ENCODE measurements at places on chromosomes 3 and 15.

DNA sequence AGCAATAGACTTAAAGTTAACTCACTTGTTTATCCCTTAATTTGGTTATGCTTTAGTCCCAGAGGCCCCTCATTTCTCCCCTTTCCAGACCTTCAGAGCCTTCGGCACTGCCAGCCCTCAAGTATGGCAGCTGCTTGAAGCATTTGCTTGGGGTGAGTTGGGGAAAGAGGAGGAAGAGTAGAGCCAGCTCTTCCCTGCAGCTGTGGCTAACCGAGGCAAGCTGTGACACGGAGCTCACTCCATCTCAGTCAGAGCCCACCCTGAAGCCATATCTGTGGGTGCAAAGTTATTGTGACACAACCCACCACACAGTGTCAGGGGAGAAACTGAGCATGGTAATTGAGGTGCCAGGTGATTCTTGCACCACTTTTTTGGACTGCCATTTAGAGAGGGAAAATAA is 66.1 kb downstream of the FILIP1L start:
- H3K27ac ChIP-seq = peak overlapping the region; percentile 90
- peak overlapping the region; percentile 28 for H3K4me3 ChIP-seq
- peaks cover 52% of the 10 kb centered on the region for H3K4me1 ChIP-seq

DNA sequence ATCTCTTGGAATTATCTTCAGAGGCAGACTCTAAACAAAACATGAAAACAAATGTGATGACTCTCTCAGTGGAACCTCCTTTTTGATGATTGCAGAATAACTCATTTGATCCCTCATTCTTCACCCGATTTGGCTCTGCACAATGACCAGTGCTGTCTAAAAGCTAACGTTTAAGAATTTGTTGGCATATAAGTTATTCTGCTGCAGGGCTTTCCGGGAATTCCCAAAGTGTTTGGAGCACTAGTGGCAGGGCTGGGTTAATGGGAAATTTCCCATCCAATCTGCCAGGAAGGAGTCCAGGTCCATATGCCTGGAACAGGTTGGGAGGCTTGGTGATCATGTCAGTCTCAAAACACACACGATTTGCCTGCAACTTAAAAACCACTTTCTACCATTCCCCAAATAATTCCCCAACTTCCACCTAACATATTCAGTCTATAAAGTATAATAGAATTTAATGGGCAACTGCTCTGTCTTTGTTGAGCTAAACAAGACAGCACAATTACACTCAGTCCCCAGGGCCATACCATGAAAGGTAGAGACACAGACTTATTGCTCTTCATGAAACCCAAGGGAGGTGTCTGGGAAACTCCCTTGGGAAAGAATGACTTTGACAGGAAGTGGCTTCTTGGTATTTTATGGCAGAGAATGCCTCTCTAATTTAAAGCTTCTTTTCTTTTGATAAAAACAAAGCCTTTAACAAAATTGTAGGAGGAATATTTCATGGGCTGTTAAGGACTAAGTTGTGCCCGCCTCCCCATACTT is 38.0 kb downstream of the ARRDC4 start:
- no peaks in the 10 kb centered on the region for H3K27me3 ChIP-seq
- no peak for DNase-seq
- no peak overlapping the region for H3K27ac ChIP-seq
- H3K4me1 ChIP-seq = peaks cover 4% of the 10 kb centered on the region

DNA sequence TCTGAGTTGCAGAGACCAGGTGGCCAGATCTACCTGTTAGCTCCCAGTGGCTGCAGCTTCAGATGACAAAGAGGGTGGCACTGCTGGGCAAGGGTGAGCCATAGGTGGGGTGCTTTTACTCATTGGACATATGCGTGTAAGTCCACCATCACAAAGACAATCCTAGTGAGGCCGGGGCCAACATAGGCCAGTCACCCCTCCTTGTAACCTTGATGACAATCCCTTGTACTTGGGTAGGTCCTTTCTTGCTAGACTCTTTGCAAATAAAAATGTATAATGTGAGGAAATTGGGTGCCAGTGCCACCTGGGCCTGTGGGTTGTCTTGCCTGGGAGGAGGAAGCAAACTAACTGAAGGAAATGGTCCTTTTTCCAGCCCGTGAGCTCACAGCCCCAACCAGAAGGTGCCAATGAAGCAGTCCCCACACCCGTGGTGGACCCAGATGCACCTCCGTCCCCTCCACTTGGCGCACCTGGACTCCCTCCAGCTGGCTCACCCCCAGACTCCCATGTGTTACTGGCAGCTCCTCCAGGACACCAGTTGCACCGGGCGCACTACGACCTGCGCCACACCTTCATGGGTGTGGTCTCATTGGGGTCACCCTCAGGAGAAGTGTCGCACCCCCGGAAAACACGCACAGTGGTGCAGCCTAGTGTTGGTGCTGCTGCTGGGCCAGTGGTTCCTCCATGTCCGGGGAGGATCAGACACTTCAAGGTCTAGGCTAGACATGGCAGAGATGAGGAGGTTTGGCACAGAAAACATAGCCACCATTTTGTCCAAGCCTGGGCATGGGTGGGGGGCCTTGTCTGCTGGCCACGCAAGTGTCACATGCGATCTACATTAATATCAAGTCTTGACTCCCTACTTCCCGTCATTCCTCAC is 7.6 kb downstream of the AHSG start:
- H3K27ac ChIP-seq = no peak overlapping the region
- peaks cover 14% of the 10 kb centered on the region for H3K27me3 ChIP-seq
- no peak for DNase-seq
- H3K36me3 ChIP-seq = no peaks in the 10 kb centered on the region
- no peak overlapping the region for H3K4me3 ChIP-seq
- peaks cover 6% of the 10 kb centered on the region for H3K4me1 ChIP-seq

DNA sequence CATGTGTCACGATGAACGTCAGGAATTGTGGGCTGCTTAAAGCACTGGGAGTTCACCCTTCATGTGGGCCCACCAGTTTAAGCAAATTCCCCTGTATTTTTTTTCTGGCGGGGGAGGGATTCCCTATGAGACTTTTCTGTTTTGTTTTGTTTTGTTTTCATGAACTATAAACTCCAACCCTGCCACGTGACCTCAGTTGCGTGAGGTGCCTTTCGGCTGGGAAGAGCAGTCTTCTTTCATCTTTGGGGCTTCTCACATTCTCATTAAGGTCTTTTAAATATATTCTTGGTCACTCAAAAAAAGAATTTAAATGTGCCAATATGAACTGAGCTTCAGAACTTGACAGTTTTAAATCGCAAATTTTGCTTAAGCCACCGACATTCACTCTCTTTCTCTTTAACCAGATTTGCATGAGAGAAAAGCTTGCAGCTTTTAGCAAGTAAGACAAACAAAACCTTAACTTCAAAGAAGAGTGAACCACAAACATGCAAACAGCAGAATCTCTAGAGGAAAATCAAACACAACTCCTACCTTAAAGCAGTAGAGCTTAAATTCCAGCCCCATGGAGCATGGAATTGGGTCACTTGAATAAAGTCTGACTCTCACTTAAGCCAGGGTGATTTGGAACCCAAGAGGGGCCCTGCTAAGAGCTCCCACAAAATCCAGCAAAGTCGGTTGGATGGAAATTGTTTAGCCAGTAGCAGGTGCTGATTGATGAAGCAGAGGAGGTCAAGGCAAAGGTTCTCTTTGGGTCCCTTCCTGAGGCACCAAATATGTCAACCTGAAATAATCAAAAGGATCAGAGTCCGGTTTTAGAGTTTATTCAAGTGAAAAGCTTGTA is 699.8 kb upstream of the GBE1 start:
- H3K36me3 ChIP-seq = no peaks in the 10 kb centered on the region
- no peaks in the 10 kb centered on the region for H3K4me1 ChIP-seq
- no peak overlapping the region for H3K4me3 ChIP-seq
- DNase-seq = no peak
- H3K27ac ChIP-seq = no peak overlapping the region

DNA sequence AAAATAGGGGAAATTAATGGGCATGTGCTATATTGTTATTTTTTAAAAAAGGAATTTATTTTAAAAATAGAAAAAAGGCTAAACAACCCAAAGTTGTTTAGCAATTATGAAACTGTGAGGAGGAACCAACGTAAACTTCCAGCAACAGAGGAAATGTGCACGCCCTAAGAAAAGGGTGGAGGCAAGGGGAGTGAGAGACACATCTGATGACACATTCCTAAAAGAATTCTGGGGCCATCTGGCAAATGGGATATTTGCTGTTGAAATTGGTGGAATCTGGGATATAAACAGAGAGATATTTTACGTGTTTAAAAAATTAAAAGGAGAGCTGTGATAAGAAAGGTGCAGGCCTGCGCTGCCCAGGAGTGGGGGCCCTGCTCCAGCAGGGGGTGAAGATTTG is 50.8 kb upstream of the MUC13 start:
- peak; percentile 16 for DNase-seq
- H3K27me3 ChIP-seq = no peaks in the 10 kb centered on the region
- no peak overlapping the region for H3K4me3 ChIP-seq
- H3K27ac ChIP-seq = peak overlapping the region; percentile 51
